Erythroblast (primary cell): ENCODE measurements at places on chromosomes 7 and 10.

- no peak for DNase-seq
These were observed 10.0 kb downstream of the VWC2 start for GRCh38 chr7:49783446-49783845.

DNA sequence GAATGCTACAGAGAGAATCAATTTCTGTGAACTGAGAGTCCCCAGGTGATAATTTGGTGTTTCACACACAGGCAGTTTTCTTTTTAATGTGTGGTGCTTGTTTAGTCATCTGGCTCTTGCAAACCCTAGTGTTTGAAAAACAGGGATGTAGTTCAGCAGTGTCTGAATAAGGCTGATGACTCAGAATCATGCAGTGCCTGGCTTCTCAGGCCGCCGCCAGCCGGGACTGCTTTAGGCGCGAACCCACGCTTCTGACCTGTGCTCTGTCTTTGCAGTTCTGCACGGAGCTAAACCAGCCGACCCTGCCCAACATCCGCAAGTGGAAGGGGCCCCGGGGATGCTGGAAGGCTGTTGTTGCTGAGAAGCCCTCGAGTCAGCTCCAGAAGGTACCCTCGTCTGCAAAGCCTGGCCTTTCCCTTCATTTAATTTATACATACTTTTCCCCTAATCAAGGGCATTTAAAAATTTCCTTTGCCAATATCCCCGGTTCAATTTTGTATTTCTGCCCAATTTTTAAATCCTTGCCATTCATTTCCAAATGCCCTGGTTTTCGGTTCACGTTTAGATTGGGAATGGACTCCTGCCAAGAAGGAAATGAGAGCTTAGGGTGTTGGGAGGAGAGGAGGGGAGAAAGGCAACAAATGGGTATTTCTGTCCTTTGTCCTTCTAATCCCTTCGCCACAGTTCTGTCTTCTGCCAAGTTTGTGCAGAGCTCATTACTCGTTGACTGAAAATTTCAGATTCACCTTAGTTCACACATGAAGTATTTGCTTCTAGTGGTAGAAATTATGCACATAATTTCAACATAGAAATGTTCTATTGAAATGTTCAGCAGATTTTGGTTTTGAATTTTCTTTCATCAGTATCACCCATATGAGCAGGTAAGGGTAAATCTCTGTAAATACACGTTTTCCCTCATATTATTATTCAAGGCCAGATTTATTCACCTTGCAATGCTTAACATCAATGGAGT, 108.5 kb upstream of the ANLN start:
- DNase-seq: no peak

DNA sequence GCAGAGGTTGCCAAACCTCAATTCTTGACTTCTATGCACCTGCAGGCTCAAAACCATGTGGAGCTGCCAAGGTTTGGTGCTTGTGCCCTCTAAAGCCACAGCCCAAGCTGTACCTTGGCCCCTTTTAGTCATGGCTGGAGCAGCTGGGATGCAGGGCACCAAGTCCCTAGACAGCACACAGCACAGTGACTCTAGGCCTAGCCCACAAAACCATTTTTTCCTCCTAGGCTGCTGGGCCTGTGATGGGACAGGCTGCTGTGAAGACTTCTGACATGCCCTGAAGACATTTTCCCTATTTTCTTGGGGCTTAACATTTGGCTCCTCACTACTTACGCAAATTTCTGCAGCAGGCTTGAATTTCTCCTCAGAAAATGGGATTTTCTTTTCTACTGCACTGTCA, 27.8 kb upstream of the LRRN3 start:
- no peak for DNase-seq

- DNase-seq: no peak
These were observed 649.0 kb upstream of the PCDH15 start for GRCh38 chr10:55449981-55450380.

DNA sequence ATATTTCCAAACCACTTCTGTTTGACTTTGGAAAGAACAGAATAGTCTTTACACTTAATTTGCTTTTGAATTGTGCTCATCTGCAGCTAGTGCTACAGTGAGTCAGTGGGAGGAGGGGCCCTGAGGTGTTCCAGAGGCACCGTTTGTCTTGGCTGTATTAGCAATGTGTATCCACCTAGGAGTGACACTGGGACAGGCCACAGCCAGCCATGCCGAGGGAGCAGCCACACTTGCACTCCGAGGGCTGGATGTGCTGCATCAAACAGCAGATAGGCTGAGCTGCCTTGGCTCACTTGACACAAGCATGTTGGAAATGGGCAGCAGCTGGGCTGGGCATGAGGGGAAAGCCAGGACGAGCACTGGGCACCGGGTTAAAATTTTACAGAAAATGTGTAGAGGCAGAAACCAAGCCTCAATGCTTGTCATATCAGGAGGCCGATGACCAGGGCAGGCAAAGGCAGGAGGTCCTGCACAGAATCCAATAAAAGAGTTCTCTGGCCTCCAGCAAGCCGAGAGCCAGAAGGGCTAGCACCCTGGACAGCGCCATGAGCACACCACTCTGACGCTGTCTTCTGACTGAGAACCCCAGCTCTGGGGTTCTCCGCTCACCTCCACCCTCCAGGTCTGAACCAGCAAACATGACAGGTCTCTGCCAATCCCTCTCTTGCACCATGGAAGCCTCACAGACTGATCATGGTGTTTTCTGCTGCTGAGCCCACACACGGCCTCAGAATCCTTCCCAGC, 163.3 kb downstream of the GRID1 start:
- peak; percentile 4 for DNase-seq

DNA sequence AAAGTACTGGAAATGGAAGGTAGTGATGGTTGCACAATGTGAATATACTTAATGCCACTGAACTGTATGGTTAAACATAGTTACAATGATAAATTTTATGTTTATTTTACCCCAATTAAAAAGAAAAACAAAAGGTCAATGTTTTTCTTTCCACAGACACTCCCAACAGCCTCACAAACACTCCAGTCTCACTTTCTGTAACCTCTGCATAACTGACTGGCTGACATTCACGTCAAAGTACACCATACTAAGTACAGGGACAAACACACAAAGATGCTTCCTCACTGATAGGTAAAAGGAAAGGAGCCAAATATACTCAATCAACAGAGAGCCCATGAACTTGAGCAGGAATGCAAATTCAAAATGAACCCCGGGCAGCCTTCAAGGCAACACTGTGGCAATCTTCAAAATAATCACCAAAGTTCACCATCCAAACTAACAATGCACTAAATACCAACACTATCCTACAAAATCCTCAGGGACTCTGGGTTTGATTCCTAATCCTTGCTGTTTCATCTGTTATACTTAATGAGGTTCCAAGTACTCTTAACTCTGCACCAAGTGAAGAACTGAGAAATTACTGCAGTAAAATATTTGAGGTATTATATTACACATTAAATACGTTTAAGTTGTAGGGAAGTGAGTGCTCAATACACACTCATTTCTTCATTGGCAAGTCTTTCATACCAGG, 90.8 kb downstream of the ARMH3 start:
- DNase-seq: no peak
